ENCODE measurements at places on chromosomes 13 and 19.

DNA sequence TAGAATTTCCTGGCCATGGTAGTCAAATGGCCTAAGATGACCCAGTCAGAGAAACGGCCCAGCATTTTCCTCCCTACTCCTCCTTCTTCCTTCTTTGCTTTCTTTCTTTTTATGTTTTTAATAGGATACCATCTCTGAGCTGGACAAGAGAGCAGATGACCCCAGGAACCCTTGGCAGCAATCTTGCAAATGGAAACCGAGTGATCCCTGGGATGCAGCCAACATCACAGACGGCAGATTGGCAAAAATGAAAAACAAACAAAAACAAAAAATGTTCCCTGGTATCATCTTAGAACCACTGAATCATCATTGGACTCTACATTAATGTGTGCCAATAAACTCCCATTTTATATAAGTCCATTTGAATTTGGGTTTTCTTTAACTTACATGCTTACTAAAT, 424.4 kb downstream of the FGF14 start:
- DNase-seq, result no peak

- DNase-seq, result no peak
Measured at GRCh38 chr13:111304603-111305289, 15.7 kb upstream of the TEX29 start.

- no peak for DNase-seq
Measured at GRCh38 chr19:53357821-53358581, 7.5 kb upstream of the ZNF525 start.

DNA sequence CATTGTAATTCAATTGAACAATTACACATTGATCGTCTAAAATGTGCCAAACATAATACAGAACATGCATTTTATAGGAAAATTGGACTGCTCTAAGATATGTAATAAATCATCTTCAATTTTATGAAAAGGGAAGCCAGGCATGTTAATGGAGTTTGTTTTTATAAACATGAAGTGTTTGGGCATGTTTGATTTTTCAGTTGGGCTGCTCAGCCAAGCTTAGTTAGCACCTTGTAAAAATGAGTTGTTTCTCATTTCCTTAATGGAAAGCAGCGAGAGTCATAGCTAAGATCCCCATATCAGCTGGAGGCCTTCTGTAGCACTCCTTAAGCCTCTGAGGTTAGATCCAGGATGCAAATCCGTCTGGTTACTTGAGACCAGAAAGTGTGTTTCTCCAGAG, 422.3 kb downstream of the SPRY2 start:
- DNase-seq, result no peak

GRCh38 chr19:49210901-49211451, 53.4 kb downstream of the TRPM4 start:
- DNase-seq, result no peak

DNA sequence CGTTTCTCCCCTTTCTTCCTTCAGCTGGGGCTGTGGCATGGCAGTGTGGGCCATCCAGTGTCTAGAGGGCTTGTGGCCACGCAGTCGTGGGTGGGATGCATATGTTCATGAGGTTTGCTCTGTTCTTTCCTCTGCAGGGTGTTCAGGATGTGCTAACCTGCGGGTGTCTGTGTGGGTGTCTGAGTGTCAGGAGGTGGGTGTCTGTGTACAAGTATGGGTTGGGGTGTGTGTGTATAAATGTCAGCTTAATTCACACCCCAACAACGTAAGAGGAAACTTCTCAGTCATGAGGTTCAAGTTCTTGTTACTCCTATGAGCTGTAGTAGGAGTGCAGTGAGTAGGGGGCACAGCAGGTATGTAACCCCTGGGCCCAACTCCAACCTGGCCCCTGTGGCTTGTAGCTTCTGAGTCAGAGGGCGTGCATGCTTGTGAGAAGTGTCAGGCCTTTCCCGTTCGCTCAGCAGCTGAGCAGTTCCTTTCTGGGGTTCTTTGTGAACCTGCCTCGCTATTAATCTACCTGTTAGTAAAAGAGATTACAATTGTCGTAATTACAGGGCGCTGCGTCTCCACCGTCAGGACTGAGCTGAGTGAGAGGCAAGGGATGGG, 49.1 kb downstream of the NFIX start:
- no peak for DNase-seq

DNA sequence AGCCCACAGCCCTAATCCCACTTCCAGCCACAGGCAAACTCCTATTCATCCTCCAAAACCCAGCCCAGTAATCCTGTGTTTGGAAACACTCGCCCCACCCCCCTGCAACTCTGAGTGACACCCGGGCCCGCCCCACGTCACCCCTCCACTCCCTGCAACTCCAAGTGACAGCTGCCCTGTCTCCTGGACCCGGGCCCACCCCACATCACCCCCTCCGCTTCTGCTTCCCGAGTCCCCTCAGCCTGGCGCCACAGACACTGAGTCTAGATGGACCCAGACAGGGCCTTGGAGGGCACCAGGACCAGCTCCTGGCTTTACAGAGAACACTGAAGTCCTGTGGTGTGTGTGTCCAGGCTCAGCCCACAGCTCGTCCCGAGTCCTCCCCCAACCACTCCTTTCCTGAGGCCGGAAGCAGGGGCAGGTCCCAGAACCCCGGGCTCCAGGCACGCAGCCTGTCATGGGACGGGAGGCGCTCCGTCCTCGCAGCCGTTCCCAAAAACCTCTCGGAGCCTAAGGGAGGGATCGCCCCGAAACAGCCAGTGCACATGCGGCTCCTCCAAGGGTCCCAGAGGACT, 7.7 kb downstream of the REXO1 start:
- no peak for DNase-seq

- DNase-seq, result no peak
Measured at GRCh38 chr13:34419025-34419424, 523.0 kb upstream of the NBEA start.

DNA sequence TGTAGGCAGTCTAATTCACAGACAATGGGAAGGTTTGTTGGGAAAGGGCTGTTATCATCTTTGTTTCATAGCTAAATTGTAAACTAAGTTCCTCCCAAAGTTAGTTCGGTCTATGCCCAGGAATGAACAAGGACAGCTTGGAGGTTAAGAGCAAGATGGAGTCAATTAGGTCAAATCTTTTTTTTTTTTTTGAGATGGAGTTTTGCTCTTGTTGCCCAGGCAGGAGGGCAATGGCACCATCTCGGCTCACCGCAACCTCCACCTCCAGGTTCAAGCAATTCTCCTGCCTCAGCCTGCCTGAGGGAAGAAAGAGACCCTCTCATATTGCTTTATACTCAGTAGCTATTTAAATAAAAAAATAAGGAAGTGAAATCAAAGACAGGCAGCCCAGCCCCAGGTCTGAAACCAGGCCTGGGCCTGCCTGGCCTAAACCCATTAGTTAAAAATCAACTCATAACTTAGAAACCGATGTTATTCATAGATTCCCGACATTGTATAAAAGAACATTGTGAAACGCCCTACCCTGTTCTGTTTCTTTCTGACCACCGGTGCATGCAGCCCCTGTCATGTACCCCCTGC, 297.4 kb upstream of the SGCG start:
- DNase-seq, result no peak

DNA sequence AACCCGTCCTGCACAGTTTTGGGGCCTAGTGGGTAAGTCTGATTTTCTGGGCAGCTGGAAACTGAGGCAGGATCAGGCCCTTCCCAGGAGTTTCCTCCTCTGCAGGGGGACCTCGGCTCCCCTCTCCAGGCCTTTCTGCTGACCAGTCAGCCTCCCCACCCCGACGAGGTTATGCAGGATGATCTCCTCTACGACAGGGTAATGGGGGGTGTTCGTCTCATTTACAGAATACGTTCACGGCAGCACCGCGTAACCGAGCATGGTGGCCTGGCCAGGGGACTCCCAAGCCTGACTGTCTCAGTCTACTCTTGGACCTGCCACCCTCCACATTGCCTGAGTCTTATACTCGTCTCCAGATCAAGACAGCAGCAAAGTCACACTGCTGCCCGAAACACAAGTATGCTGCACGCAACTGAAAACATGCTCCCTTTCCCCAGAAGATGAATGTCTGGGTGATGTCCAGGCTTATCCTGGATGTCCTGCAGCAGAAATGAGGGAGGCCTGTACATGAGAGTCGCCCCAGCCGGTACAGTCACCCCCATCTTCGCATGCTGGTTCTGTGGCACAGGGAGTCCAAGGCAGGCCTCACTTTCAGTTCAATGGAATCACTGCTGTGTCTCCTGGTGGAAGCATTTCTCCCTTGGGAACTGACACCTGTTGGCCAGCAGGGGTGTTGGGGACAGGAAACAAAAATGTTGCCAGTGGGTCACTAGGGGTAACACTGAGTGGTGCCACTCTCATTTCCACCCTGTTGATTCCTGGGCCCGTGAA, 120.8 kb downstream of the SOX1 start:
- no peak for DNase-seq

- no peak for DNase-seq
Measured at GRCh38 chr19:10923260-10924112, 5.0 kb downstream of the YIPF2 start.

- DNase-seq, result no peak
Measured at GRCh38 chr13:43698758-43699157, 88.0 kb downstream of the ENOX1 start.

DNA sequence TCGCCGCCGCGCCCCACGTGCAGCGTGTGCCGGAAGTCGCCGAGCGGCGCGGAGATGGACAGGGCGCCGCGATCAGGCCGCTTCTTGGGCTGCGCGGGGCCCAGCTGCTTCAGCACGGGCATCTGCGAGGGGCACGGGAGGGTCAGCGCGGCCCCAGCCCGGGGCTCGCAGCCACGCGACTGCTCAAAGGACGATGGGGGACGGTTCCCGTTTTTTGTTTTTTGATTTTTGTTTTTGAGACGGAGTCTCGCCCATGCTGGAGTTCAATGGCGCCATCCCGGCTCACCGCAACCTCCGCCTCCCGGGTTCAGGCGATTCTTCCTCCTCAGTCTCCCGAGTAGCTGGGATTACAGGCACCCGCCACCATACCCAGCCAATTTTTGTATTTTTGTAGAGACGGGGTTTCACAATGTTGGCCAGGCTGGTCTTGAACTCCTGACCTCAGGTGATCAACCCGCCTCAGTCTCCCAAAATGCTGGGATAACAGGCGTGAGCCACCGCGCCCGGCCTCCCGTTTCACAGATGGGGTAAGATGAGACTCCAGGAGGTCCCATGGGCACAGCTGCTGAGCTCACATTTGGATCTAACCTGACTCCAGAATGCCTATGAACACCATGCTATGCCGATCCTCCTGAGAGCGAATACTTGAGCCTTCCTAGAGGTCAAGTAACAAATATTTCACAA, 2.0 kb upstream of the LENG9 start:
- DNase-seq, result no peak

GRCh38 chr19:18593367-18594095, 4.9 kb downstream of the REX1BD start:
- DNase-seq, result no peak

- DNase-seq, result no peak
Measured at GRCh38 chr13:20130012-20130411, 30.8 kb downstream of the GJA3 start.

DNA sequence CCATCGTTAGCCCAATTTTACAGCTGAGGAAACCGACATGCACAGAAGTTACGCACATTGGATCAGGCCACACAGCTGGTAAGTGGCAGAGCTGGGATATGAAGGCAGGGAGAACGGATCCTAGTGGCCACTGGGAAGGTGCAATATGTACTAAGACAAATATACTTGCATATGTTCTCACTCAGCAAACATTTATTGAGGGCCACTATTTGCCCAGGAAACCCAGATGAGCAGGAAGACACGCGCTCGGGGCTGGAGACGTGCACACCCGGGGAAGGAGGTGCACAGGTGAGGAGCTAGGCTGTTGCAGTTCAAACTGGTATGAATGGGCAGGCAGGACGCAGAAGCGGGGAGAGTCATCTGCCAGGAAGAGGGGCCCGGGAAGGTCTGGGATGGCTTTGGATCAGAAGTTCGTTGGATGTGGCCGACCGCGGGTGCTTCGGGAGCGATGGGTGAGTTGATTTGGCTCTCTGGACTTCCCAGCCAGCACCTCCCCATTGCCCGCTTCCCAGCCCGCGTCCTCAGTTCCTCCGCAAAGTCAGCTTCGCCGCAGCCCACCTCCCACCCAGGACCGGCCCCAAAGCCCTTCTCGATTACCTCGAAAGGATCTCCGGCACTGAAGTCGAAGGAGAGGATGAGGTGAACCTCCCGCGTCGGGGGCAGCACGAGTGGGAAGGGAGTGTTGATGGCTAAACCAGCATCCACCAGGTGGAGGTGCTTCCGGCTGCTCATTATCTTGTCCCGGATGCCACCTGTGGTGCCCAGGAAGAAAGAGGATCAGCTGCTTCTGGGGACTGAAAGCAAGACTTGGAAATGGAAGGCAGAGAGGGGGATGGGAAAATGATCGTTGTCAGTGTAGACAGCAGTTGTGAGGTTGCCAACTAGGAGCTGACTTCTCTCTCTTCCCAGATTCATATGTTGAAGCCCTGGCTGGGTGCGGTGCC, 17.8 kb upstream of the CABP5 start:
- DNase-seq, result no peak

DNA sequence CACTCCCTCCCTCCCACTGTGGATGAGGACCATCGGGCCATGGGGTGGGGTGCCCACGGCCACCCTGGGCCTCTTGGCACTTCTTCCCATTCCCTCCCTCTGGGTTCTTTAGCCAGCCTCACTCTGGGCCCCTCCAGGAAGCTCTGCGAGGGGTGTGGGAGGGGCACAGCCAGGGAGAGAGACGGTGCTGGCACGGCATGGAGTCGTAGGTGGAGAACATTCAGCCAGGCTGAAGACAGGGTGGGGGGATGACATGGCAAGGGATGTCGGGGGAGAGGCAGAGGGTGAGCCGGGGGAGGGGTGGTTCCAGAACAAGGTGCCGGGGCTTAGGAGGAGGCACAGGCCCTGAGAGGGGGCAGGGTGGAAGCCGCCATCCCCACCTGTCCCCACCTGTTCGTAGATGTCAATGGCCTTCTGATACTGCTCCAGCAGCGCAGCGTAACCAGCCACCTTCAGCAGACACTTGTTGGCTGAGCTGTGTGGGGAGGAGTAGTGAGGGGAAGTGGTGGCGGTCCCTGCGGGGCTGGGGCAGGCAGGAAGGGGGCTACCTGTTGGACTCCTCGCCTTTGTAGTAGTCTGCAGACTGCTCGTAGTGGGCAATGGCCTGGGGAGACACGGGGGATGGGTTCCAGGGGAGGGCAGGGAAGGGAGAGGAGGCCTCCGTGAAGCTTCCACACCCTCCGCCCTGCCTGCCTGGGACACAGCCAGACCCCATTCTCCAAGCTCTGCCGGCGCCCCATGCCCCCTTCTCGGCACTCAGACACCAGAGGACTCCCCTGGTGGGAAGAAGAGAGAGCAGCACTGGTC, 8.8 kb upstream of the KPTN start:
- DNase-seq, result no peak

- DNase-seq, result no peak
Measured at GRCh38 chr19:45765702-45766295, 3.3 kb downstream of the SIX5 start.

GRCh38 chr19:30482956-30483355, 110.8 kb downstream of the ZNF536 start:
- DNase-seq, result no peak

DNA sequence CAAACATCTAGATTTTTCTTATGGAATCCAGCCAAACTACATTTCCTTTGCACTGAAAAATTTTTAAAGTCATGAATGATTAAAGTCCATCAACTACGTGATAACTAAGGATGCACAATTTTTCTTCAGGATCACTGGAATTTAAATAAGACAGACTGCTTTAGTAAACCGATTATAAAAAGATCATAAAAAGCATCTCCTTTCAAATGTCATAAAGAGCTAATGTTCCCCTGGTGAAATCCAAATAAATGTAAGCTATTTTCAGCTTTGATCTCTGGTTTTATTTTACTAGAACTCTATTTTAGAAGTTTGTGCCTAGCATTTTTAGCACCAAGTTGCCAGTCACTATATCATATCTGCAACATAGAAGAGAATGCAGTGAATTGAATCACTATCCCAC, 460.8 kb downstream of the RFC3 start:
- DNase-seq, result no peak

Measured in KG1 (cell line).